ENCODE measurements at places on chromosomes 7 and 10.

GRCh38 chr7:86904949-86905834 is 154.3 kb downstream of the ELAPOR2 start:
- peak; percentile 11 for DNase-seq

DNA sequence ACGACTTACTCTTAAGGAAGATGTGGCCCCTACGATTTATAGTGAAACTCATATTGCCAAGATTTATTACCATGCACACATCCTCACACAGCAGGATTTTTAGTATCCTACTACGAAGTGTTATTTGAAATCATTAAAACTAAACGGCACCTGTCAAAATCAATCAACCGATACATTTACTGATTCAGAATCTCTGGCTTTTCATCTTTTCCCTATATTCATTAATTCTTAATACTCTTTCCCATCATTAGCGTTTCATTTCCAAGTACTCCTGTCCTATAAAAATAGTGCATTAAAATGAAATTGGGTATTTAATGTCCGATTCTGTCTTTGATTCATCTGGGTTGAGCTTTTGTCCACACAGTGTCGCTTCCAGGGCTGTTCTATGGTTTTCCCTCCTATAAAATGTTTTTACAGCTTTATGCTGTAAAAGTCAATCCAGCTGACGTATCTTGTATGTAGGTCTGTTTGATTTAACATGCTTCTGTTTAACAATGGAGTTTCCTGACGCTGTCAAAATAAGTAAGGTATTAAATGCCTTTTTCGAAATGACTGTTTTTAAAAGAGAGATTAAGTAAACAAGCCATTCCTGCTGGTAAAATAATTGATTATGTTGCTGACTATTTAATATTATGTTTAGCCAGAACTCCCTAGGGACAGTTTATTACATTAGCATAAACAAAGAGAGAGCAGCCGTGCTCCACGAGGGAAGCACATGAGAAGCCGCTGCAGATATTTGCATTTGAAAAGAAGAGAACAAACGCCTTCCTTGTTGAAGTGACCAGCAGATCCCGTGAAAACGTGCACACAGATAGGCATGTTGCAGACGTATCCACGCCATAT is 22.3 kb upstream of the SFMBT2 start:
- no peak for DNase-seq

DNA sequence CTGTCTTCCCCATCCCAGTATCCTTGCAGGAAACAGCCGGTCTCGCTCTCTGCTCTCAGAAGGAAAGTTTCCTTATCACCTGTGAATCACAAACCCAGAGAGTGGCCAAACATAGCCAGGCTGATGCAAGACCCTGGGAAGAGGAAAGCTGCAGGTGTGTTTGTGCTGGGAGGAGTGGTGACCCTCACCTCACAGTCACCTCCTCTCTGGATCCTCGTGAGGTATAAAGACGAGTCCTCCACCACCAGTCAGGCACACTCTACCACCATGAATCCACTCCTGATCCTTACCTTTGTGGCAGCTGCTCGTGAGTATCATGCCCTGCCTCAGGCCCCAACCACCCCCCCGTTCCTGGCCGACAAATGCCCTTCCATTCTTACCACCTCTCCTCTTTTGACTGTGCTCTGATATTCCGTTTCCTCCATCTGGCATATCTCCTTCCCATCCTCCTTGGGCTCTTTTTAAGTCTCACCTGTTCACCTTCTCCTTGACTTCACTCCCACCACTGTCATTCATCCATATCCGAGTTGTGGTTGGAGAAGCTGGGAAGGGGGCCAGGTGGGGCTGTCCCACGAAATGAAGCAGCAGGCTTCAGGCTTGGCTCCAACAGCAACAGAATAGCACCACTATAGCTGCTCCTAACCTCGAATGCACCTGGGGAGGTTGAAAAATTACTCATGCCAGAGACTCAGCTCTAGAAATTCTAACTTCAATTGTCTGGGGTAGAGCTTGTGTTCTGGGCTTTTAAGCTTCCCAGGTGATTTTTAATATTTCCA is at the start of gene PRSS1:
TSS of gene PRSS1 (plus strand) at position 255 of the 776 bp plus-strand sequence. CDS start at position 268, 13 bp downstream.
- DNase-seq = peak; percentile 16

GRCh38 chr10:43679509-43679908 is 30.8 kb upstream of the ZNF32 start:
- DNase-seq = peak; percentile 15
